ENCODE measurements at places on chromosomes 3 and 15.

DNA sequence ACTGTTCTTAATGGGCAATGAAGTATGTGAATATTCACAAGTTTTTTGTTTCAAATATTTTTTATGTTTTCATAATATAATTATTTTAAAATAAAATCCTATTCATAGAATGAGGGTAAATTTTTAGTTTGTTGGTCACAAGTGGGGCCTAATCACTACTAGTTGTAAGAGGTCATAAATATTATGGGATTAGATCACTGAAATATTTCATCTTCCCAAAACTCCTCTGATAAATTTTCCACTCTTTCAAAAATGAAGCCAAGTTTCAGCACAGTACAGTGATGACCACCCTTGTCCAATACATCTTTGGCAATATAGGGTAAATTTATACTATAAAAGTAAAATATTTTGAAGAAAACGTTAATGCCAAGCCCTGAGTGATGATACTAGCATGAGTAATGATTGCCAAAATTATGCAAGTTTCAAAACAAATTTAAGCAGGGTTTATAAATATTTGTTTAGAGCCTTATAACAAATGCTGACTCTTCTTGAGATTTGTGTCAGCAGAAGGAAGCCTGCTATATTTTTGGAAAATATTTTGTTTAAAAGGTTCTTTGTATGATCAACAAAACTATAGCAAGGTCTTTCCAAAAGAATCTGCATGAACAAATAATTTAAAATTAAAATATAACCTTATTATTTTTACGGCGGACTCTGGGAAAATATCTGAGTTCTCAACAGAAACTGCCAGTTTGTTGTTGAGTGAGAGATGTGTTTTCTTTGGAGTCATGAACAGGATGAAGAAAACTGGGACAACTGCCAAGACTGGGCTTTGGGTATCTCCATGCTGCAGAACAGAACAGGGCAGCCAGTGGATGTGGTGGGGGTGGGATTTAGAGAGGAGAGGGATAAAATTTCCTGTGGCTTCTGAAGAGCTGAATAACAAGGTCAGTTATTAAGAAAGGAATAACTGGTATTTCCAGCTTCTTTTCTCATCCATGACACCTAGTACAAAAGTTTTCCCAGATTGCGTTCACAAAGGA, 17.9 kb upstream of the TM4SF1 start:
- DNase-seq: no peak

DNA sequence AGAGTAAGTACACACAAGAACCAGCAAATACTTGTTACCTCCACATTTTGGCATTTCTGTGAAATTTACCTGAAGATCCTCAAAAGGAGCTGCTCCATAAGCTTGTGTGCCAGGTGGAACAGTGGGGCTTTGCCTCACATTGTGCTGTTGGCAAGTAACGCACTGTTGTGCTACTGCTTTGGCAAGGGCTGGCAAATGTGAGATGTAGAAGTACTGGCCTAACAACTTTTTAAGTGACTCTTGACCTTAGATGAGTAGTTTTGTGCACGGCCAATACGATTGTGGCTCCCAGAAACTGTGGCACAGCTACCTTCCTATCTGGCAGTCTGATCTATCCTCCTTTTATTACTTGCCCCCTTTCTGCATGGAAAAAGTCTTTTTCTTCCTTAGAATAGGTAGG, 337.0 kb downstream of the KCNH8 start:
- no peak for DNase-seq

GRCh38 chr3:41907330-41908073, 54.4 kb downstream of the ULK4 start:
- DNase-seq: no peak

DNA sequence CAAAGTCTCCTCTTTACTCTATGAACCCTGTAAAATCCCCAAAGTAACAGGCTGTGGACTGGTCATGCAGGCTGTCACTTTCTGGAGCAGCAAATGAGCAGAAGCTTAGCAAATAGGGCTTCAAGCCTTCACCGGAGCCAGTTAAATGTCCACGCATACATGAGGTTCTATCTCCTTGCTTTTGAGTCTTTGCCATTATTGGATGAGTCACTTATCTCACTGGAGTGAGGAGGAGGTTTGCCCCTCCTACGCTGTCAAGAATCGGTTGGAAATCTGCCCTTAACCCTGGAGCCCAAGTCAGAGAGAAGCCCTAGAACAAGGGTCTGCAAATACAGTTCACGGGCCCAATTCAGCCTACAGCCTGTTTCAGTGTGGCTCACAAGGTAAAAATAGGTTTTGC, 126.1 kb upstream of the CTNNB1 start:
- no peak for DNase-seq

GRCh38 chr15:39272901-39273300, 308.0 kb upstream of the THBS1 start:
- no peak for DNase-seq

- DNase-seq: no peak
These were observed 255.8 kb downstream of the CACNA2D3 start for GRCh38 chr3:54378184-54378583.

DNA sequence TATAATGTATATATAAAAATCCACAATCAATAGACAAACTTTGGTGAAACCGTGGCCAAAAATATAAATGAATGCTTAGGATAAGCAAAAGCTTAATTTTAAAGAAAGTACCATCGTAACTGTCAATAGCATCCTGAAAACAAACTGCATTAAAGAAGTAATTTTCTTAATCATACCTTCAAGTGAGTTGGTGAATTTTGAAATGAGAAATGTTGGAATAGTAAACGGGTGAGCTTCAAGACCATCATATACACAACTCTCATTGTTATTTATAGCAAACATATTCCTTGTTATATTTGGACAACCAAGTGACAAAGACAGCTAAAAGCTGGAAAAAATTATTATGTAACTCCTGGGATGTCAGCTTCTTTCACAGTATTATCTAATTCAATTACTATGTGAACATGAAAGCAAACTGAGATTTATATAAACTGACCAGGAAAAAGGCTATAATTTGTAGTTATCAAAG, 3.7 kb downstream of the DAZL start:
- DNase-seq: no peak

DNA sequence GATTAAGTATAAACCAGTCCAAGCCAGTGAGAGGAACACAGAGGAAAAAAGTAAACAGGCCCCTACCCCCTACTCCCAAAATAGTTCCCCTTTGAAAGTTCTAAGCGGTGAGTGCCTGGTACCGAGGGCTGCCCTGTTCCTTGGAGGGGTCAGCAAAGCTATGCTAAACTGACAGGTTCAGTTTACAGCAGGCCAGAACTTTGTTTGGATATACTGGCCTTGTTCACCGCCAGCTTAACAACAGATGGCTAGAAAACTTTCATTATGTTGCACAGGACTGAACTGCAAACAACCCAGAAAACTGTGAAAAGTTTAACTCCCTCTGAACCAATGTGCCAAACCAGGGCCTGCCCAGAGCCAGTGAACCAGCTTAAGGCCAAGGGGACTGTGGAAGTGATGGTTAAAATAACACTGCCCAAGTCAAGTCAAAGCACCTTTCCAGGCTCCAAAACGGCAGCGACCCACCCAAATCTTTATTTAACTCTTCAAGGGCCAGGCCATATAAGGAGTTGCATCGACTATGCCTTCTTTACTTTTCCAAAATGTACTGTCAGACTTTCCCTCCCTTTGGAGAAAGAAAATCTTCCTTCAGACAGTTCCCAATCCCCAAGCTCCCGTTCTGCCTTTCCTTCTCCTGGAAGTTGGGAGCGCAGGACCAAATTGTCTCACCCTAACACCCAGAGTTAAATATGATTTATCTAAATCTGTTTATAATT, 448.0 kb downstream of the FOXP1 start:
- DNase-seq: no peak

All from AG09309 (cell line).